ENCODE measurements at places on chromosomes 3 and 15. TPM values are rescaled to one million over a fixed set of nuclear protein-coding genes. Genes with fewer than 3 reads are reported as not detected.

The CEP70 gene
- total RNA-seq: 53.1 TPM

The CSPG4 gene
- 6.6 TPM for total RNA-seq

The FOXB1 gene
- not detected for total RNA-seq

The OR5H1 gene
- total RNA-seq: not detected

The CYP1A2 gene
- total RNA-seq: not detected

The MED12L gene
- total RNA-seq: 5.4 TPM

The ROBO1 gene
- 278 TPM for total RNA-seq

The CALML4 gene
- total RNA-seq: 2.5 TPM

The ATP2C1 gene
- total RNA-seq: 171 TPM

The SPSB4 gene
- total RNA-seq: 7.6 TPM
